ENCODE measurements at places on chromosomes 16 and 17. TPM values are rescaled to one million over a fixed set of nuclear protein-coding genes. Genes with fewer than 3 reads are reported as not detected.
A peak's percentile ranks its signal among the peaks of the same experiment; 100 is the strongest.

DNA sequence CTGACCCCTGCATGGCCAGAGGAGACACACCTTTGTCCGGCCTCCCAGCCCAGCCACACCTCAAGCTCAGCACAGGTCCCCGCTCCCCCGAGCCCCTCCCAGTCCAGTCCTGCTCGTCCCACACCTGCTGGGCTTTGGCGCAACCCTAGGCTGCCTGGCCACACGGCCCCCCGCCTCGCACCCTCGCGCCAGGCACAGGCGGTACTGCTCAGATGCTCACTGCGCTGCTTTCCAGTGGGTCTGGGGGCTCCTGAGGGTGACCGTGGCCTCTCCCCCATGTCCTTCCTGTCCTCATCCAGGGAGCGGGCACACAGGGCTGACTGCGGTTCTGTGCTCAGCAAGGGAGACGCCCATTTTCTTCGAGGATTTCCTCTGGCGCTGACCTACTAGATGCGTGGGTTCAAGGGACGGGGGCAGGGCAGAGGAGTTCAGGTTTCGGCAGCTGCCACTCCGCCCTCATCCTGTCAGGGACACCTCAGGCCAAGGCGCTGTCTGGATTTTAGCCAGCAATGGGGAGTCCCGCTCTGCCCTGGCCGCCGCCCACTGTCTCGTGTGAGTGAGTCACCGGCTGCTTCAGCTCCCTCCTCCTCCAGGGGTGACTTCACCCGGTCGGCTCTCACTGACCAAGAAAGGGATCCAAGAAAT is 118.0 kb upstream of the ZNF469 start:
- H3K36me3 ChIP-seq = no peaks in the 10 kb centered on the region
- no peak overlapping the region for H3K4me3 ChIP-seq
- peaks cover 3% of the 10 kb centered on the region for H3K4me1 ChIP-seq
- no peaks in the 10 kb centered on the region for H3K27me3 ChIP-seq

- H3K27ac ChIP-seq = peak overlapping the region; percentile 1
- H3K4me3 ChIP-seq = peak overlapping the region; percentile 44
- H3K36me3 ChIP-seq = no peaks in the 10 kb centered on the region
- peaks cover 4% of the 10 kb centered on the region for H3K4me1 ChIP-seq
- no peak for DNase-seq
These were observed 498 bp upstream of the PLEKHG4 start for GRCh38 chr16:67278773-67279295.

KRTAP17-1 gene
- total RNA-seq = not detected

CA7 gene
- total RNA-seq = 1.9 TPM

DNA sequence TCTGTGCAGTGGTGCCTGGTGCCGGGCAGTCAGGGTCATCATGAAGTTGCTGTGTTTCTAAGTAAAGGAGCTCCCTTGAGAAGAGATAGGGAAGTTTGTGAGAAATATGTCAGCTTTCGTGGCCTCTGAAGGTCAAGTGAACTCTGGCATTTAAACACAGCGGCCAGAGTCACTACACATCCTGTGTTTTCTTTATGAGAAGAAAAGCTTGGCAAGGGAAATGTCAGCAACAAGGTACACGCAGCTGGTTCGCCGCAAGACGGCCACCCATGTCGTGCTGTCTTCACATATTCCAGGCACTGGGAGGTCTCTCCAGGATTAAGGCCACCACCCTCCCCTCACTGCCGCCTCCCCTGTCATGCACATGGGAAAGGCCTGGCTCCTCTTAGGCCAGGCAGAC is 33.2 kb upstream of the PEMT start:
- H3K27ac ChIP-seq = no peak overlapping the region
- H3K4me1 ChIP-seq = no peaks in the 10 kb centered on the region
- no peak overlapping the region for H3K4me3 ChIP-seq

VMP1 gene
- 203 TPM for total RNA-seq

- H3K4me1 ChIP-seq = peaks cover 26% of the 10 kb centered on the region
- no peak for DNase-seq
- H3K36me3 ChIP-seq = no peaks in the 10 kb centered on the region
- no peaks in the 10 kb centered on the region for H3K27me3 ChIP-seq
These were observed 5.4 kb downstream of the MAP3K14 start for GRCh38 chr17:45311401-45311759.

DNA sequence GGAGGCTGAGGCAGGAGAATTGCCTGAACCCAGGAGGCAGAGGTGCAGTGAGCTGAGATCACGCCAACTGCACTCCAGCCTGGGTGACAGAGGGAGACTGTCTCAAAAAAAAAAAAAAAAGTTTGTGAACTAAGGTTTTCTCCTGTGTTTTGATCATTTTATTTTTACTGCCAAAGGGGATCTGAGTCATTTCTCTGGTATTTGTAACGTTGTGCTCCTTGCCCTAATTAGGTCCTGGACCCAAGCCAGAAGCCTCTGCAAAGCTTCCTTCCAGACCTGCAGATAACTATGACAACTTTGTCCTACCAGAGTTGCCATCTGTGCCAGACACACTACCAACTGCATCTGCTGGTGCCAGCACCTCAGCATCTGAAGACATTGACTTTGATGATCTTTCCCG is 32.1 kb downstream of the IST1 start:
- H3K36me3 ChIP-seq = no peaks in the 10 kb centered on the region
- peak; percentile 42 for DNase-seq
- H3K4me1 ChIP-seq = no peaks in the 10 kb centered on the region
- H3K27me3 ChIP-seq = no peaks in the 10 kb centered on the region
- no peak overlapping the region for H3K4me3 ChIP-seq
- H3K27ac ChIP-seq = peak overlapping the region; percentile 42

GRCh38 chr16:4272114-4272956 is 488 bp downstream of the TFAP4 start:
- peak; percentile 43 for DNase-seq
- H3K4me3 ChIP-seq = peak overlapping the region; percentile 97
- H3K27me3 ChIP-seq = no peaks in the 10 kb centered on the region
- H3K36me3 ChIP-seq = no peaks in the 10 kb centered on the region
- peaks cover 3% of the 10 kb centered on the region for H3K4me1 ChIP-seq
- H3K27ac ChIP-seq = peak overlapping the region; percentile 86

CBFA2T3 gene
- total RNA-seq = 4.5 TPM

TEX19 gene
- total RNA-seq = not detected

NOG gene
- 1.3 TPM for total RNA-seq

DNA sequence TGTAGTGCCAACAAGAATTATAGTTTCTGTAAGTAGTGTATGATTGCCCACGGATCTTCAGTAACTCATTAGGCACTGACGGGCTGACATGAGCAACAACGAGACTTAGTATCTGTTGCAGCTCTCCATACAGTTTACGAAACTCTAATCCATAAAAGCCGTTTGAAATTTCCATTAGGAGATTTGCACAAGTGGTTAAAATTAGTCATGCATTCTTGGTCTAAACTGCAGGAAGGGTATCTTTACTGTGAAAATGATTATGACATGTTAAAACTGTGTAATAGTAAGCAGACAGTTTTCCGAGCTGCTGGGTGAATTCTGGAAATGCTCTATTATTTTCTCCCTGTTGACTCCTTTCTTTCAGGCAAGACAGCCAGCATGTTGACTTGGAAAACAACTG is 605.0 kb downstream of the WWOX start:
- no peak overlapping the region for H3K27ac ChIP-seq
- DNase-seq = no peak
- no peaks in the 10 kb centered on the region for H3K36me3 ChIP-seq

ANKRD40CL gene
- not detected for total RNA-seq

TELO2 gene
- 53.5 TPM for total RNA-seq

- no peaks in the 10 kb centered on the region for H3K27me3 ChIP-seq
- no peaks in the 10 kb centered on the region for H3K4me1 ChIP-seq
- no peak for DNase-seq
- H3K27ac ChIP-seq = no peak overlapping the region
- no peak overlapping the region for H3K4me3 ChIP-seq
- no peaks in the 10 kb centered on the region for H3K36me3 ChIP-seq
These were observed 59.4 kb downstream of the NT5M start for GRCh38 chr17:17362540-17362930.

- no peaks in the 10 kb centered on the region for H3K4me1 ChIP-seq
- no peaks in the 10 kb centered on the region for H3K27me3 ChIP-seq
- no peak overlapping the region for H3K4me3 ChIP-seq
- DNase-seq = no peak
- H3K27ac ChIP-seq = no peak overlapping the region
These were observed 204.5 kb upstream of the CACNG5 start for GRCh38 chr17:66630379-66630778.

DNA sequence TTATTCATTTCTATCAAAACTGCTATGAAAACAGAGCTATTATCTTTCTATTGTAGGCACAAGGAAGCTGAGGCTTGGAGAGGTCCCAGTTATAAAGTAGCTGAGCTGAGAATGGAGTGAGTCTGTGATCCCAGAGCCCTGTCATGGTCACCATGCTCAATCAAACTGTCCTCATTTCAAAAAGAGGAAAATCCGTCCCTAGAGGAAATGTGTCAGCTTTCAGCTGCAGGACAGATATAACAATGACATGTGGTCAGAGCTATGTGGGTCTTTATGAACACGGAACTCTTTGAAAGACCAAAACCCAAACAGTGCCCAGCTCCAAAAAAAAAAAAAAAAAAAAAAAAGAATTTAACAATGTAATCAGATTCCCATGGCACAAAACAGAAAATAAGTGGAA is 266.1 kb downstream of the XYLT1 start:
- DNase-seq = no peak
- H3K36me3 ChIP-seq = no peaks in the 10 kb centered on the region
- no peak overlapping the region for H3K4me3 ChIP-seq
- H3K27ac ChIP-seq = no peak overlapping the region

KIF18B gene
- total RNA-seq = 2.5 TPM

- no peak for DNase-seq
- H3K27me3 ChIP-seq = no peaks in the 10 kb centered on the region
- no peak overlapping the region for H3K27ac ChIP-seq
- H3K36me3 ChIP-seq = no peaks in the 10 kb centered on the region
- no peaks in the 10 kb centered on the region for H3K4me1 ChIP-seq
These were observed 24.8 kb upstream of the KDM6B start for GRCh38 chr17:7809086-7809790.

- no peaks in the 10 kb centered on the region for H3K27me3 ChIP-seq
- H3K36me3 ChIP-seq = no peaks in the 10 kb centered on the region
- DNase-seq = no peak
- H3K27ac ChIP-seq = peak overlapping the region; percentile 86
- peak overlapping the region; percentile 80 for H3K4me3 ChIP-seq
These were observed 521 bp downstream of the GGA2 start for GRCh38 chr16:23509782-23510163.

DNAJA2 gene
- total RNA-seq = 41.1 TPM

- no peak for DNase-seq
- no peak overlapping the region for H3K4me3 ChIP-seq
These were observed 50.4 kb upstream of the CIBAR2 start for GRCh38 chr16:85162478-85163277.

GRCh38 chr17:51121620-51122472 is 1.2 kb upstream of the SPAG9 start:
- peaks cover 3% of the 10 kb centered on the region for H3K4me1 ChIP-seq
- no peaks in the 10 kb centered on the region for H3K36me3 ChIP-seq
- peak overlapping the region; percentile 100 for H3K27ac ChIP-seq
- no peaks in the 10 kb centered on the region for H3K27me3 ChIP-seq
- peak; percentile 95 for DNase-seq

- H3K27ac ChIP-seq = peak overlapping the region; percentile 41
- H3K4me3 ChIP-seq = peak overlapping the region; percentile 61
- no peaks in the 10 kb centered on the region for H3K36me3 ChIP-seq
- DNase-seq = no peak
- no peaks in the 10 kb centered on the region for H3K27me3 ChIP-seq
These were observed 1.2 kb downstream of the MMP15 start for GRCh38 chr16:58026705-58027160.

GRCh38 chr16:49094471-49094870 is 187.2 kb downstream of the CBLN1 start:
- H3K27ac ChIP-seq = no peak overlapping the region
- H3K4me1 ChIP-seq = no peaks in the 10 kb centered on the region
- no peaks in the 10 kb centered on the region for H3K36me3 ChIP-seq
- H3K27me3 ChIP-seq = no peaks in the 10 kb centered on the region
- DNase-seq = no peak

- peak; percentile 86 for DNase-seq
- H3K4me3 ChIP-seq = no peak overlapping the region
- no peaks in the 10 kb centered on the region for H3K36me3 ChIP-seq
- H3K27ac ChIP-seq = peak overlapping the region; percentile 66
These were observed 8.2 kb downstream of the NTHL1 start for GRCh38 chr16:2039274-2040031.

DNA sequence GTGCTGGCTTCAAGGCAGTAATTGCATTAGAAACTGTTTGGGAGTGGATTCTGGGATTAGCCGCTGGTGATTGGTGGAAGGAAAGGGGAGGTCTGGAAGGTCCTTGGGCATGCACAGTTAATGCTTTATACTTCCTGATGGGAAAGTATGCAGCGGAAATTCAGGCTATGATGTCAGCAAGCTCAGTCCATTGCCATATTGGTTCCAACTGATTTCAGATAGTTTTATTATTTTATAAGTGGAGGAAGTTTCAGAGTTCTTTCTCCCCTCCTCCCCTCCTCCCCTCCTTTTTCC is 8.1 kb upstream of the CMTR2 start:
- H3K4me1 ChIP-seq = no peaks in the 10 kb centered on the region
- no peak overlapping the region for H3K27ac ChIP-seq
- no peaks in the 10 kb centered on the region for H3K36me3 ChIP-seq
- no peak overlapping the region for H3K4me3 ChIP-seq
- H3K27me3 ChIP-seq = no peaks in the 10 kb centered on the region
- DNase-seq = no peak

DNA sequence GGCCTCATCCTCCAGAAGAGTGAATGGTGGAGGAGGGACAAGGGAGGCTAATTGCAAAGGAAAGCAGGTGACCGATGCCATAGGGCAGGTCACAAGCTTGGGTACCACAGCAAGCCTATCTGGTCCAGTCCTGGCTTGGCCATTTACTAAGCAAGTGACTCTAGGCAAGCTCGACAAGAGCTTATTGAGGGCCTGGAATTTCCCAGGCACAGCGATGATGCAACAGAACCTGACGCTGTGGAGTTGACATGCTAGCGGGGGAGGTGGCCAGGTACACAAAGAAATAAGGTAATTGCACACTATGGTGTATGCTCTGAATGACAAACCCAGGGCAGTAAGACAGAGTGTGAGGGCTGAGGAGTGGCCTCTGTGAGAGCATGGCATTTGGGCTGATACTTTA is 98.5 kb downstream of the PGS1 start:
- no peak for DNase-seq
- no peaks in the 10 kb centered on the region for H3K4me1 ChIP-seq
- no peak overlapping the region for H3K4me3 ChIP-seq
- H3K27ac ChIP-seq = no peak overlapping the region

HOXB4 gene
- total RNA-seq = 1.1 TPM

GRCh38 chr16:84722068-84722467 is 22.3 kb downstream of the USP10 start:
- no peak overlapping the region for H3K4me3 ChIP-seq
- H3K4me1 ChIP-seq = peaks cover 16% of the 10 kb centered on the region
- no peak overlapping the region for H3K27ac ChIP-seq

TOX3 gene
- 1.7 TPM for total RNA-seq

DNA sequence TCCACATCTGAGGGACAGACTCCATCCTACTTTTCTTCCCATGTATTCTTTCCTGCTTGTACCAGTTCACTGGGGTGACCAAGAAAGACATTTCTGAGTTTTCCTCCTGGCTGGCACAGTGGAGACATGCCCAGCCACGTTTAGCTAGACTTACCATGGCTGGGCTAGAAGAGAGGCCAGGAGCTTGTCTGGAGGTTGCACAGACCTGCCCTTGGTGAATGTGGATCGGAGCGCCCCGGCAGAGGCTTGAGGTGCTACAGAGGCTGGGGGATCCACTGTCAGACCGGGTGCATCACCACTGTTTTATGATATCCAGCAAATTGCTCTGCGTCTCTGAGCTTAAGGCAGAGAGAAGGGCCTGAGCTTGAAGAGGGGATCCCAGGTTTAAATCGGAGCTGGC is 3.5 kb downstream of the IL4R start:
- H3K27ac ChIP-seq = peak overlapping the region; percentile 92
- peaks cover 6% of the 10 kb centered on the region for H3K4me1 ChIP-seq
- no peaks in the 10 kb centered on the region for H3K27me3 ChIP-seq
- DNase-seq = peak; percentile 64
- H3K36me3 ChIP-seq = no peaks in the 10 kb centered on the region
- no peak overlapping the region for H3K4me3 ChIP-seq
